ENCODE measurements at places on chromosomes 2 and 18.

DNA sequence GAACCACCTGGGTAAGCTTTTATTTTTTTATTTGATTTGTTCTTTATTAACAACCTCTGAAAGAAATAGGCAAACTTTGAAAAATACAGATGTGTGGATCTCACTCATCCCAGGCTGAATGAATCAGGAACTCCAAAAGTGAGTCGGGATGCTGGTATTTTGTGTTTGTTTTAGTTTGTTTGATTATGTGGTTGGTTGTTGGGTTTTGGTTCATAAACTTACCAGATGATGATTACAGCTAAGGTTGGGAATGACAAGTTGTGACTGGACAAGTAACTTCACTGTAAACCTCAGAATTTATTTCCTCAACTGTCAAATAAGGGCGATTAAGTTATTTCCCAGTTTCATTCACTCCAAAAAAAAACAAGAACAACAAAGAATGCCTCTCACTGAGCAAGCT, 80.5 kb upstream of the KIF5C start:
- DNase-seq, result no peak

DNA sequence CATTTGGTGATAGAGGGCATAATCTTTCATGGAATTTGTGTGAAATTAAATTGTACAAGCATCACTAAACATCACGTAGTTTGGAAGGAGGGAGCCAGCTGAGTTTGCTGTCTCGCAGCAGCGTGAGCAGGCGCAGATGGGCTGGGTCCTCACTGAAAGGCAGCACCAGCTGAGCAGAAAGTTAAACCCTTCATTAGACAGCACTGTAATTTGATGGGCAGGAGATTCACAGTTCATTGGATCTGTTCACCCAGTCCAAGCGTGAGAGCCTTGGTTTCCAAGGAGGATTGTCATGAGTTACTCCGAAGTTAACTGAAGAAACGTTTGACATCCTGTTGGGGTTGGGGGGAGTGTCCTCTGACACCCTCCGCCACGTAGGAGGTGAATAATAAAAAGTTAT, 89.8 kb upstream of the NFATC1 start:
- DNase-seq, result no peak

- no peak for DNase-seq
These were observed 86.1 kb upstream of the PNPT1 start for GRCh38 chr2:55779459-55780421.

DNA sequence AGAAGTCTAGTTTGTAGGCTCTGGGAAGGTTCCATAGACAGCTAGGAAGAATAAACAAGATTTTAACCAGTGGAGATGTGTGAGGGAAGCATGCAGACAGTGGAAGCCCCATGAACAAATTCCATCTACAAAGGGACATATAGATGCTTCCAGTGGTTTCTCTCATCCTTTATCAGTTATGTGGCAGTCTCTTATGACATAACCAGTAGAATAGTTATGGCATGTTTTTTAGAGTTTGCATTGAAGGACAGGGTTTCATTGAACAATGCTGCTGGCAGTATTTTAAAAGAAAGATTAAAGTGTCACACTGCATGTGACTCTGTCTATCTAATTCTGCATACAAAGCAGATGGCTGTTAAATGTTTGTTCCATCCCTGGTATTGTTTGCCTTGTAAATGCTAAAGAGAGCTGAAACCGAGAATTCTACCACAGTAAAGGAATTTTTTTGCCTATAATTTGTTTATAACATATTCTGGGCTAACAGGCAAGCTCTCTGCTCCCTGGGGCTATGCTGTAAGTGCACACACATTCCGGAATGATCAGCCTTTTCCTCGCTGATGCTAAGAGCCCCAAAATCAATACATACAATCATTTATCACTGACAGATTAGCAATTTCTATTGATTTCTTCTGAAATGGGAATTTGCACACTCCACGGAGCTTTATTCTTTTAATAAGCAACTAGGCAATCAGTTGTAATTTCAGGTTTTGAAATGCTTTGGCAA, 76.8 kb upstream of the PELI1 start:
- DNase-seq, result no peak

DNA sequence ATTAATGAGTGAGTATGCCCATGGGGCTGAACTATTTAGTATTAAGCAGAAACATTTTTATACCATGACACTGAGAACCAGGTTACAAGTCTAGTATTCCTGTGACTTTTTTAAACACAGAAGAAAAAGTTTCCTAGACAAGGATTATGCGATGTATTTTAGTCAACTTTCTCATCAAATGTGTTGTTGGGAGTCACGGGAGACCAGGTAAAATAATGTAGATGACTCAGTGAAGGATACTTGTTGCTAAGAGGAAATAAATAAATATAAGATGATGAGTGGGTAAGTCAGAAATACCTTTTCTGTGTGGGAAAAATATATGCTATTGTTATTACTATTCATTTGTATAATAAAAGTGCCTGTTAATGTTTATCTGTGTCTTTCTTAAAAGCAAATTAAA, 23.4 kb downstream of the MBD5 start:
- DNase-seq, result no peak

- DNase-seq, result no peak
These were observed 470.9 kb upstream of the SPHKAP start for GRCh38 chr2:228652366-228652765.

GRCh38 chr2:14634489-14635390, 2.2 kb downstream of the LRATD1 start:
- DNase-seq, result no peak

DNA sequence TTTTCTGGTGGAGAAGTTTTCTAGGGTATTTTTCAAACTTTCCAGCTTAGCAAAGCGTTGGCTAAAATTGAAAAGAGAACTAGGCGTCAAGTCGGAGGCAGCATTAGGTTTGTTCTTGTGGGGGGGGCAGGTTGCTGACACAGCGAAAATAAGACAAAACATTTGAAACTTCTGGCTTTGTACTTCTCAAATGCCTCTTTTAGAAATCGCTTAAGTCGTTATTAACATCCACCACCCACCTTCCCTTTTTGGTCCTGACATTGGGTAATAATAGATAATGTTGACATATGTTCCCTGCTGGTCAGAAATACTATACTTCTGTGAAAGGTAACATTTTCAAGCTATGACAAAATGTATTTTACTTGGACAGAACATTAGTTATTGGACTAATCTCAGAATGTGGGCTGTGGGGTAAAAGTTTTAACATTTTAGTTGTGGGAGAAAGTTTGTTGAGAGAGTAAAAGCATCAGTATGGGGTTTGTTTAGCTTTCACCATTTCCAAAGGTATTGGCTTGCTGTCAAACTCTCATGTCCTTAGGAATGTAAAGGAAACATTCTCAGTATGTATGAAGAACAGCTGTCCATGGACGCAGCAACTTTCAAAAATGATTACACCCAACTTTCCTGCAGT, 88.1 kb upstream of the ZEB2 start:
- DNase-seq, result no peak

DNA sequence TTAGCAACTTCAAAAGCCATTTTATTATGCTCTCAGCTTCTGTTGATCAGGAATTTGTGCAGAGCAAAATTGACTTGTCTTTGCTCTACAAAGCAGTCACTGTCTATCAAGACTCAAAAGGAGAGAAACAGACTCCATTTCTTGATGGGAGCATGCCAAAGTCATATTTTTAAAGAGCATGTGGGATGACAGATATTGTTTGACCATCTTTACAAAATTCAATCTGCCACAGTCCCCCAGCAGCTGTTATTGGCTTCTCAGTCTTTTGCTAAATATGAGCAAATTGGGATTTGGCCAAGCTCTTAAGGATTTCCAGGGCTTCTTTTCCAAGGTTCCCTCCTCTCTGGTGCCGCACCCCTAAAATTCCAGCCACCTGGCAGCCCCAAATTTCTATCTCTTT, 67.9 kb downstream of the TEX51 start:
- no peak for DNase-seq

DNA sequence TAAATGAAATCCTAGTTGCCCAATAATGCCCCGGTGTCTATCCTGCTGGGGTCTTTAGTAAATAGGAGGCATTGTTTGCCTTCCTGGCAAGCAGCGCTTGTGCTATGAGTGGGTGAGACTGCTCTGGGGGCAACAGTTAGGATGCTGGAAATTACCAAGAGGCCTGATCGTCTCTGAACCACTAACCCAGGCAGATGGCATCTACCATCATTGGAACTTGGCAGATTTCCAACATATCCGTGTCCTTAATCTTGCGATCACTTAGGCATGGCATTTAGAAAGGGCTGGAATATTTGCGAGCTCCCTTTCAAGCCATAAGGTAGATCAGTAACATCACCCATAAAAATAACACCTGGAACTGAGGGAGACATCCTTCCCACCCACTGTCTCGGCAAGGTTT, 18.8 kb upstream of the SH3RF3 start:
- DNase-seq, result no peak

GRCh38 chr2:219042750-219043149, 1.4 kb upstream of the CFAP65 start:
- no peak for DNase-seq

DNA sequence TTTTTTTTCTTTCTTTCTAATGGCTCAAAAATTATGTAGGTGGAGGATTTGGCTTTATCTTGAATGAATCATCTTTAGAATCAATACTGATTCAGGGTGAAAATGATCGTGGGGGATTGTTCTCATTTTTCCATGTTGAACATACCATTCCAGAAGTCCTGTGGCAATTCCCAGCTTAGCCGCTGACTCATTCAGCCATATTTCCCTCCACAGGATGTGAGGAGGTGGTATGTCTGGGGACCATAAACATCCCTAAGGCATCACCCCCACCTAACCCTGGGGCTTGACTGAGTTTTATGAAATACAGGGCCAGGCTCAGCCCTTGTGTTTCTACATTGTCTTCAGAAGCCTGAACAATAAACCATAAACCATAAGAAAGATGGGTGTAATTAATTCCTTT, 92.7 kb upstream of the FN1 start:
- no peak for DNase-seq

DNA sequence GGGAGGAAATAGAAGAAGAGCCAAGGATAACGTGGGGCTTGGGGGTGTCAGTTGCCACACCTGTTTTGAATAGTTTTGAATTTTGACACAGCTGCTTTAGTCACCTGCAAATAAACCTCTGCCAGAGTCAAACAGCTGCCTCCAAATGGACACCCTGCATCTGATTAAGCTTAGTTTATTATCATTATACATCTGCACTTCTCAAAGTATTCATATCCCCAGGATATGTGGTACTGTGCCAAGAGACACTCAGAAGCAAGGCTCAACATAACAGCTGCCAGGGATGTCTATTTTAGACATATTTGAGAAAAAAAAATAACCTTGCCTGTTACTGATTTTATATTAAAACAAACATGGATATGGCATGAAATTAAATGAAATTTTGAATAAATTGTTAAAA, 122.5 kb upstream of the WDR75 start:
- no peak for DNase-seq

DNA sequence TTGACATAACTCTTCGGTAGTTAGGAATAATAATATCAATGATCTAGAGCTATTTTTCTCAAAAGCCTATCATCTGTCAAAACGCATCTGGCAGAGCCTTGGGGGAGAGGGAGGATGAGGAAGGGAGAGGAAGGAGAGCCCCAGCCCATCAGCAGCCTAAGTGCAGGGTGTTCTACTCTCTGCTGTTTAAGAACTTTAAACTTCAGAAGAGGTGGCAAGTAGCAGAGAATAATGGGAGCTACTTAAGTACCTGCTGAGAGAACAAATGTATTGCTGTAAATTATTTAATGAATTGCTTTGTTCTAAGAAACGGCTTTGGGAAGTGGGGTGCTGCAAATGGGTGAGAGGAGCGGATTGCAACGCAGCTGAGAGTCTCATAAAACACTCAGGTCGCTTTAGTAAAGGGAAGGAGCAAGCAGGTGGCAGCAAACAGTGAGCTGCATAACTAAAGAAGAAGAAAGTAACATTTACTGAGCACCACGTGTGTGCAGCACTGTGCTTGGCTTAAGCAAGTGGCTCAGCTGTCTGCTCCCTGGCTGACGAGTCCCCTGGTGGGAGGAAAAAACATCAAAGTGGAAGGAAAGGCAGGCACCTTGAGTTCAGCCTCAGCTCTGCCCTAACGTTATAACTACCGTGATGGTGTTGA, 26.3 kb upstream of the SH3RF3 start:
- no peak for DNase-seq

GRCh38 chr2:233068762-233069418, 8.7 kb downstream of the INPP5D start:
- DNase-seq, result no peak

- no peak for DNase-seq
These were observed 25.0 kb downstream of the CYBRD1 start for GRCh38 chr2:171547256-171547655.

DNA sequence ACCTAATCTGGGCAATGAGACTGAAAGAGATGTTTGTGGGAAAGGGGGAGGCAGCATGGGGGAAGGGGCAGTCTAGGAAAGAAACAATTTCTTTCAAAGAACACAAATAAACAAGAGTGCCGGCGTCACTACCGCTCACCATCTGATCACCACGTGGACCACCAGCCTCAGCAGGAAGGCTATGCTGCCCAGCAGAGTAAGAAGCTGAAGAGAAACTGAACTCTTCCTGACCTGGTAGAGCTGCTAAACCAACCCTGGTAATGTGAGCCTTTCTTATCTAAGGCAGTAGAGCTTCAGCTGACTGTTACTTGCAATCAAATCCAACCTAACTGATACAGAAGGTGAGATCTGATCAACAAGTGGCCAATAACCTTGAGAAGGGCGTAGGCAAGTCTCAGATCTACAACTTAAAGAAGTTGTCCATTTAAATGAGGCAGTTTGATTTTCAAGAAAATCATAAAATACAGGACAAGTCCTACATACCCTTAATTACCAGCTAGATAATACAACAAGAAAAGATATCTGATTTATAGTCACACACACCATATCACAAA, 44.2 kb upstream of the SPTBN1 start:
- no peak for DNase-seq

DNA sequence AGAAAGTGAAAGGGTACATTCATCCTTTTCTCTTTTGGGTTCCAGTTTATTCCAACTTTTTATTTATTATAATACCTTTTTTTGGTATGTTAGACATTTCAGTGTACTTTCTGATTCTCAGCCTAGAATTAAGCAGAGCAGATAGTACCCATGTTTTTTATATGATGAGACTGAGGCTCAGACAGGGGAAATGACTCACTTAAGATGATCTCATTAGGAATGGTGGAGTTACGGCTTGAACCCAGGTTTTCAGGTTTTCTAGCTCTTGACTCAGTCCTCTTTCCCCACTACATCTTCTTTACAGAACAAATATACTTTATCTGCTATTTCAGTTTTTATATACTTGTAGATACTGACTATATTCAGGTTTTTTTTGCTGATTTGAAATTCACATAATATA, 51.7 kb upstream of the OTX1 start:
- DNase-seq, result no peak

- DNase-seq, result peak; percentile 9
These were observed 76.8 kb downstream of the ALPK2 start for GRCh38 chr18:58552057-58552461.

GRCh38 chr2:84690225-84690624, 173.9 kb downstream of the DNAH6 start:
- DNase-seq, result no peak

- no peak for DNase-seq
These were observed 60.8 kb upstream of the DYNAP start for GRCh38 chr18:54530285-54530684.

- DNase-seq, result no peak
These were observed 18.8 kb downstream of the SP100 start for GRCh38 chr2:230434677-230435324.

Data from activated T-helper 1 cell treated with anti-CD3 and anti-CD28 coated beads, Interleukin-2, amount 50 U/mL, for 16 hours (primary cell).